Cardiac septum (tissue), 1 donor: ENCODE measurements at places on chromosomes 5 and 9. TPM values are rescaled to one million over a fixed set of nuclear protein-coding genes. Genes with fewer than 3 reads are reported as not detected.

- no peak for DNase-seq
These were observed 122.3 kb upstream of the CCDC112 start for GRCh38 chr5:115418788-115419187.

DNA sequence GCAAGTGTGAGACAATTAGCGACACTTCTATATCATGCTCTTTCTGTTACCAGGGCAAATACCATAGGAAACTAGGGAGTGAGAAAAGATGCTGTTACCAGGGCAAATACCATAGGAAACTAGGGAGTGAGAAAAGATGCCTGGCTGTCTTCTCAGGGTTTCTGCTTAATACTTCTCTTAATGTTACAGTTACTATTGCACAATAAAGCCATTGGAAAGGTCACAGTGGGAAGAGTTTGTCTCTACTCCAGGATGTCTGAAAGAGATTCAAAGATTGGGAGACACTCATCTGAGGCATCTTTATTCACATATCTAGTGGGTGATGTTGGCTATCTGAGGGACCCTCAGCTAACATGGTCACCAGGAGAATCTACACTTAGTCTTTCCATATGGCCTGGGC, 431.7 kb upstream of the POU5F2 start:
- no peak for DNase-seq

- no peak for DNase-seq
These were observed 197.9 kb downstream of the KCTD16 start for GRCh38 chr5:144368556-144368955.

GRCh38 chr5:172943283-172943841, 15.9 kb upstream of the RPL26L1 start:
- DNase-seq = no peak

DNA sequence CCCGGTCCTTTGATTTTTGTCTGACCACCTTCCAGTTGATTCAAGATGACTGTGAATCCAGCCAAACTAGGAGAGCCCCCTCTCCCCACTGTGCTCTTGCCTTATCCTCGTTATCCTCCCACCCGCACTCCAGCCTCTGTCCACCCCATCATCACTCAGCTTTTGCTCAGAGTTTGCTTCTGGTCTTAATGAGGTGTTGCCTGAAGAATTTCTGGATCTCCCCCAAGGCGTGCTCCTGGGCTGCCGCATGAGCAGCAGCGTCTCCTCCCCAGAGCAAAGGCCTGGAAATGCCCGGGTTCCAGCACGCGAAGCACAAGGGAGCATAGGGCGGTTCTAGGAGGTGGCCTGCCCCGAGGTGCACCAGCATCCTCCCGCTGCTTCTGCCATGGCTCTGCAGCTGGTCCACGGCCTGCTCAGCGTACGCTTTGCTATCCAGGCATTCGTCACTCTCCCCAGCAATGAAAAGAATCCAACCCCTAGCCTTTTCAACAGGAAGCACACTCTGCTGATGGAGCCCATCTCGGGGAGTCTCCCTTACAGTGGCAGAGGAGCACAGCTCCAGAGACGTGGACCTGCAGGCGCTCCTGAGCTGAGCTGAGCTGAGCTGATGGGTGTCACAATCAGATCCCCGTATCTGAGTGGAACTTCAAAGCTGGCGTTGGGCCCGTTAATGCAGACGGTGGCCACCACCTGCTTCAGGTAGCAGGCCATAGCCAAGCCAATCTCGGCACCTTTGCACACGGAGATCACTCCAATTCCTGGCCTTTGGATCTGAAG, 50.7 kb downstream of the BAAT start:
- no peak for DNase-seq

DNA sequence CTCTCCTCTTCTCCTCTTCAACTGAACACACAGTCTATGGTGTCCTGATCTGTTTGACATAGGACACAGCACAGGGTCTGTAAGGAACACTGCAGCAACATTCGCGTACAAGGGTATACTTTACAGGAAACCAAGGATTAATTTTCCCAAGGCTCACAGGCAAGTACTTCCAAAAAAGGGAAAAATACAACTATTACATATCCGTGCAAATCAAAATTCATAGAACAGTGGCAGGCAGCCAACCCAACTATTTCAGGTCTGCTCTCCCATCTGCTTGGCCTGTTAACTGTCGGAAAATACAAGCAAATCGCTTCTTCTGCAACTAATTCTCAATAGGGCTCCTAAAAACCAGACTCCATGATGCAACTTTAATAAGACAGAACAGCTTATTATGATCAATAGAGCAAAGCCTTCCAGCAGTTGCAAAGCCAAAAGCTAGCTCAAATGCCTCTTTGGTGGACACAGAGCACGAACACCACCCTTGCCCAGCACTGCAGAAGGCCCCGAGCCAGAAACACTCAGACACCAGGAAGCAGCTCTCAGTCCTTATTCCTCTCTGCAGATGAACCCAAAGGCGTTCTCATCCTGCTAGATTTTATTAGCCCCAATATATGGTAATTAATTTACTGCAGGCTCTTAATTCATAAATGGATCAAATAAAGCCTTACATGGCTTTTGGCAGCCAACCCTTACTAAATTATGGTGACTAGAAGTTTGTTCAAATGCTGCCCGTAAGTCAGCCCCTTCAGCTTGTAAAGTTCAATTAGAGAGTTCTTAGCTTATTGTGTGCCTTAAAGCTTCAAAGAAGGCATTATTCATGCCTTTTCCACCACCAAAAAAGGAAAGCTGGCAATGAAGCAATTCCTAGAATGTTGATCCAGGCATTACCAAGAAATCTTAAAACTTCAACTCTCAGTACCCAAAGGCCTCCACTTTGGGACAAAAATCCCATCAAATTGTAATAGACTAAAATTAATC, 68.8 kb downstream of the ZNF608 start:
- no peak for DNase-seq

Gene ZNF462
- 38.8 TPM for total RNA-seq

GRCh38 chr5:4097199-4097598, 501.6 kb downstream of the IRX1 start:
- DNase-seq = no peak
